Pons (tissue), 1 donor: ENCODE measurements at places on chromosomes 2 and 18.
A peak's percentile ranks its signal among the peaks of the same experiment; 100 is the strongest.

DNA sequence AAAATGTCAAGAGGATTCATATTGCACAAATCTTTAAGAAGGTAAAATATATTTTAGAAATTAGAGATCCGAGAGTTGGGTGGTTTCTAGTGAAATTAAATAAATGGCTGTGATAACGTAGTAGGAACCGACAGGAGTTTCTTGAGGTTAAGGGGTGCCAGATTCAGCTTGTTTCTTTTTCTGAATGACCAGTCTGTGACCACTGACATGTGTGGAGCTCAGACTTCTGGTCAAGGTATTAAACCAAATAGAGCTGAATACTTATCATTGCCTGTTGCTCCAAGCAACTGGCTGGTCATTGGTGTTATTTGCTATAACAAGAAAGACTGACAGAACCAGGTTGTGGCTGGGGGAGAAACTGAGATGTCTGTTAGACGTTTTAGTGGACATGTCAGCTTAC is 408.2 kb upstream of the HS6ST1 start:
- DNase-seq: no peak

GRCh38 chr2:43193652-43194120 is 32.7 kb downstream of the ZFP36L2 start:
- no peak for DNase-seq

- DNase-seq: no peak
Measured at GRCh38 chr2:120768112-120769048, 32.7 kb downstream of the GLI2 start.

DNA sequence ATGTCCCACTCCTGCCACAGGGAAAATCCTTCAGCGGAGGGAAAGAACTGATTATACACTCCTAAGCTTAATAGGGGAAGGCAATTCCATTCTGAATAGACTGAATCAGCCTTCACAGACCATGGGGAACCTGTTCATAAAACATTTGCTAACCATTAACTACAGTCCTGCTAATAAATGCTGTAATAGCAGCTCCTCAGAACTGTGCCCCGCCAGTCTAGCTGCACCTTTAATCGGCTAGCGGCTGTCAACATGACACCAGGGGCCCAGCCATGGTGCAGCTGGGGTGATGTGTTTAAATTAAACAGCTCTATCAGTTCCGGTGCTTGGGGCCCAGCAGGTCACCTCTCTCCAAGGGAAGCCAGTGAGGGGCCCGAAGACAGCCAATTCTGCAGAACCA is 77.8 kb downstream of the GALNT14 start:
- no peak for DNase-seq

- DNase-seq: peak; percentile 2
Measured at GRCh38 chr2:100214265-100214971, 72.0 kb upstream of the AFF3 start.

- DNase-seq: peak; percentile 45
Measured at GRCh38 chr2:217643789-217644301, 358.9 kb downstream of the TNS1 start.

- DNase-seq: no peak
Measured at GRCh38 chr2:62550461-62550860, 44.5 kb upstream of the TMEM17 start.

DNA sequence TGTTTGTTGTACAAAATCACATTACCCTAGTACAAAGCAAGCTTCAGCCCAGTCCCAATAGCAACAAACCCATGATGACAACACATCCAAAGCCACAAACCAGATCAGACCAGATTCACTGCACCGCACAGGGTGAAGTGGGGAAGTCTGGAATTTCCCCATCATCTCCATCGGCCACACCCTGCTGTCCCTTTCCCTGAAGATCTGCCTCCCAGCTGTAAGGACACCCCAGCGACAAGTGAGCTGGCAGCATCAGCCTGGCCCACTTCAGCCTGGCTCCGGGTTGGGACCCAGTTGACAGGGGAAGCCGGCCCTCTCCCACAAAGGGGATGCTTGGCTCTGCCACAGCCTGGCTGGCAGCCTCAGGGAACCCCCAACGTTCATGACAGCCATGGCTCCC is 207.6 kb downstream of the MGAT5 start:
- no peak for DNase-seq

- no peak for DNase-seq
Measured at GRCh38 chr18:4870177-4870773, 326.8 kb downstream of the AKAIN1 start.
